Urothelium cell line (cell line): ENCODE measurements at places on chromosomes 13 and 19.
A peak's percentile ranks its signal among the peaks of the same experiment; 100 is the strongest.

GRCh38 chr19:15374796-15375440, 4.7 kb downstream of the AKAP8 start:
- DNase-seq = no peak

DNA sequence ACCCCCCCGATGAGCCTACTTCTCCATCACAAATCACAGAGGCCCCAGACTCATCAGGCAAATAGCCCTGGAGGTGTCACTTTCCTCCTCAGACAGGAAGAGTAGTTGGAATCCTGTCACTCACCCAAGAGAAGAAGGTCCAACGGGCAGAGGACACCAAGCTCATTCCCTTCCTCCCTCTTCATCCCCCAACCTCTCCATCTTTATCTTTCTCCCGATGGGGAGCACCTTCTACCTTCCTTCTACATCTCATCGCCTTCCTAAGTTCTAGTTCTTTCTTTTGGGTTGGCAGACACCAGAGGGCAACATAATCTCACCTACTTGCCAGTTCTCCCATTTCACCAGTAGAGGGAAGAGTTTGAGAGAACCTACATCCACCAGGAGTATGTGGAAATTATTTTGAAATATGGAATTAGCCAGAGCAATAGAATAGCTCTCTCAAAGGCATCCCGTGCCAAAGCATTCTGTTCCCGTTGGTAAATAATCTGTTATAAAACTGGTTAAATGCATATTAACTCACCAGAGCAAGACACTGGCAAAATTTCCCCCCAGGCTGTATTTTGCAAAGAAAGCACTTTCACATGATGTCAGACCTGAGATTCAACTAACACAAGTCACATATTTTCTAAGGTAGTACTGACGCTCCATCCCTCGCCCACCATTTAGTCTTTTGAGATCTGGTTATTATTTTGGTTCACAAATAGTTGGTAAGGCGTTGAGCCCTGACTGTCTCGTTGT, 55.0 kb downstream of the ZIC5 start:
- peak; percentile 63 for DNase-seq

GRCh38 chr13:43229506-43229905, 206.1 kb downstream of the DNAJC15 start:
- no peak for DNase-seq

DNA sequence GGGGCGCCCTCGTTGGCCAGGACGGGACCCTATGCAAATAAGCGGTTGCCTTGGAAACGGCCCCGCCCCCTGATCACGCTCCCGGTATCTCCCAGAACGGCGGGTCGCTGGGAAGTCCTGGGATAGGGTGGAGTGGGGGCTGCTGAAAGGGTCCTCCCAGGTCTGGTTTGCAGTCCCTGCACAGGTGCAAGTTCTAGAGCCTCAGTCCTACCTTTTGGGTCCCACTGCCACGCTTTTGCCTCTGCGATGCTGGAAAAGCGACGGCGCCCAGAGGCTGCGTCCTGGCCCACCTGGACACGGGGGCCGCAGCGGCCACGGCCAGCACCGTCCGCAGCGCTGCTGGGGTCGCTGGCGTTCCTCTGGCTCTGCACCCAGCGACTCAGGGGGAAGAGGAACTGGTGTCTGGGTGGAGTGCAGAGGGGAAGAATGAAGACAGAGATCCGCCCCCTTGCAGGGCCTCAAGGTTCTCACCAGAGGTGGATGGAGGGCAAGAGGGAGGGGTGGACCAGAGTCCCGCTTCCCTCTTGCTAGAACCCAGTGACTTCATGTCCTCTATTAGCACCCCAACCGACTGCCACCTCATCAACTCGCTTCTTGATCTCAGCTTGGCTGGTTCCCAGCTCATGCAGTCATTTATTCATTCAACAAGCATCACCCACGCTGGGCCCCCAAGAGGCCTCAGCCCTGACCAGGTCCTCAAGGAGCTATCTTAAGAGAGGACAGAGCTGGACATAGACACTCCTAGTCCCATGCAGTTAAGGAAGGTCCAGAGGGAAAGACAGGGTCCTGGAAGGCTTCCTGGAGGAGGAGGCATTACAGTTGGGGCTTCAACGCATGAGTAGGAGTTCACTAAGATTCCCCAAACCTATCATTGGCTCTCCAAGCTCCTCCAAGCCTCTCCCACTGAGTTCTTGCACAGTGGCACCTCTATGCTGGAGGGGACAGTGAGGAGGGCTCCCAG, at the start of gene LRRC25:
TSS of gene LRRC25 (minus strand) at position 381 of the 961 bp plus-strand sequence. CDS start 659 bp downstream, outside the sequence.
- no peak for DNase-seq

DNA sequence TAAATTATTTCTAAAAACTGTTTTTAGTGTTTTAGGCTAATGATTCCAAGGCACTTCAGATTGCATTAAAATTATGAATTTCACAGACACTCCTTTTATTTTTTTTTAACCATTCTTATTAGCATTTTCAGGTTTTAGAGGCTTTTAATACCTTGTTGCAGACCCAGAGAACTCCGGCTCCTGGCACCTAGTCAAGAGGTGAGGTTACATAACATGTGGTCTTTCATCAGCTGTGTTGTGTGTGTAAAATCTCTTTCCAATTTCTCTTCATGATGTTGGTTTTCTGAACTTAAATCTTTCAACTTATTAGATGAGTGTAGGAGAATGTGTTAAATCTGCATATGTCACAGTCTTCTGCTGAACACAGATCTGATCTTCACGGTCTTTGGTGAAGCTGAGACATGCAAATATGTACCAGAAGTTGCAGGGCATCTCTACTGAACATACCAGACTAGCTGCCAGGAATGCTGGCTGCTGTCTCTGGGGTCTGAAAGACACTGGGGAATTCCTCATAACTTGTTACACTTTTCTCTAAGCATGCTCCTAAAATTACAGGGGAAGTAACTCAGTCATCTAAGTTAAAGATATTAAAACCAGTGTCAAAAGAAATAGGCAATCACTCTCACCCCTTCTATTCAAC, 1165.3 kb downstream of the EFNB2 start:
- DNase-seq = no peak

GRCh38 chr19:13712767-13713201, 51.5 kb upstream of the MRI1 start:
- no peak for DNase-seq

- DNase-seq = no peak
These were observed 13.9 kb upstream of the KATNAL1 start for GRCh38 chr13:30321256-30321655.

DNA sequence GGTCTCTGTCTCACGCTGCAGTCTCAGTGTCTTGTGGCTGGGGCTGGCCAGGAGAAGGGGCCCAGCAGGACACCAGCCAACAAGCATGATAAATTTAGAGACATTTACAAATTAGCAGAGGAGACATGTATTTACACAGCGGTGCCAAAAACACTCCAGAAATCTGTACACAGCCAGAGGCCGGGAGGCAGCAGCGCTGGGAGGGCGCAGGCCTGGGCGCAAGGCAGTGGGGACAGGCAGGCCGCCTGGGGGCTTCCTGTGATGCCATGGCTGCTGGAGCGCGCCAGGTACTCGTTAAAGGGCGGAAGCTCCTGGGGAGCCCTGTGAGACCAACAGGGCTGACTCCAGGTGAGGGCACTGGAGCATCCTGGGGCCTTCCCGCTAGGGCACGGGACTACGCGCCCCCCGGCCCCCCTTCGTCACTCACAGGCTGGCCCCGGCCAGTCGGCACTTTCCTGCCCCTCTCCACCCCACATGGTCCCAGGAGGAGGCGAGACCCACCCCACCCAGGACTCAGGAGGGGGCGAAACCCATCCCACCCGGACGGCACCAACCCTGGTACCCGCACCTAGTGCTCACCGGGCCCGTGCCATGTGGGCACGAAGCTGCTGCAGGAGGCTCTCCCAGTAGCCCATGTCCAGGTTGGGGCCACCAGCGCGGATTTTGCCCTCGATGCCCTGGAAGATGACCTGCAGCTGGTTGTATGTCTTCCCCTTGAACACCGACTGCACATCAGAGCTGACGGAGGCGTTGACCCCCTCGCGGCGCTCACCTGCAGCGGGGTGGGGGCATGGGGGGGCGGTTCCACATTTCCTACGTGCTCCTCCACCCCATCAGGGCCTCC, 7.4 kb upstream of the TBXA2R start:
- no peak for DNase-seq

DNA sequence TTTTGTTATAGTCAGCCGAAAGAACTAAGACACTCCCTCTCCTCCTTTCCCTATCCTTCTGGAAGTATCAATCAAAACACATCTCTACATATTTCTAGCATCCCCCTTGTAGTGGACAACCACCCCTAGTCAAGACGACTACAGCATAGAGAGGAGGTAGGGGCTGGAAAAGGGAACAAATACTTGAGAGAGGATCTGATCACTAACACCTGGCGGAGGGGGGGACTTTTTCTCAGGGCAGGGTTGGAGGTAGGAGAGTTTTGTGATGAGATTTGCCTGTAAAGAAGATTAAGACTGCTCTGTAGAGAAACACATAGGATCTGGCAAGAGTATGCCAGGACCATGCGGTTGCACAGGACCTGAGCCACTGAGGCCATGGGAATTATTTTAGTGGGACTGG, 208.1 kb downstream of the SHISA2 start:
- DNase-seq = no peak

DNA sequence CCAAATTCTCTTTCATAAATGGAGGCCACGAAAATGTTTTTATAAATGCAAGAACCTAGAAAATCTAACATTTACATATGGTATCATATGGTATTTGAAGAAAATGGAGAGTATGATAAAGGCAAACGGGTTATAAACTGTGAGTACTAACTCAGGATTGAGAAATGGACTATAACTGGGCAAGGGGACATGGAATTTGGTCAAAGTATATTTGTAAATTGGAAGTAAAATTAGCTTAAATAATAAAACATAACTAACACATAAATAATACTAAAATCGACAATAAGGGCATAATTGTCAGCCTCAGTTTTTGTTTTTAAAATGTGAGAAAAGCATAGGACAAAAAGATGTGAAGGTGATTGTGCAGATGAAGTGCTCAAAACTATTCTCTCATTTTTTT, 1516.3 kb upstream of the MIR17HG start:
- DNase-seq = no peak

DNA sequence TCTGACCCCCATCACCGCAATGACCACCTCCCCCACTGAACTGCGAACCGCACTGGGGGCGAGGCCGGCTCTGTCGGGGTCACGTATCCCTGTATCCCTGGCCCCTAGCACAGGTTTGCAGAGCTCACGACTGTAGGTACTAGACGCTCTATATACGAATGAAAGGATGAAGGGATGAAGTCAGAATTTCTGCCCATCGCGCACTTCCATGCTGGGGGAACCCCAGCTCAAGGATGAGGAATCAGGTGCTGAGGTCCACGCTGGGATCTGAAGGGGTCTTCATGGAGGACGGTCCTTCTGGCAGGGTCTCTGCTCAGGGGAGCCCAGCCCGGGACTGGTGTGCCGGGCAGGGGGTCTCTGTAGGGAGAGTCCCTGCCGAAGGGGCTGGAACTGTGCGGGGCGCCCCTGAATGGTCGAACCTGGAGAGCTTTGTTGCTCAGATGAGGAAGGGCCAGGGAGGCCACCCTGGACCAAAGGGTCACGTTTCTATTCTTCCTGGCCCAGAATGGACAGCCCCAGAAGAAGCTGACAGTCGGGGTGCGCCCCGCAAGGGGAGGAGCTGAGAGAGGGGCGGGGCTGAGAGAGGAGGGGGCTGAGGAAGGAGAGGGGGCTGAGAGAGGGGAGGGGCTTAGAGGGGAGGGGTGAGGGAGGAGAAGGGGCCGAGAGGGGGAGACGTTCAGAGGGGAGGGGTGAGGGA, 37.9 kb upstream of the SEMA6B start:
- DNase-seq = peak; percentile 40

- no peak for DNase-seq
These were observed 813.6 kb upstream of the MIR17HG start for GRCh38 chr13:90533866-90534265.

DNA sequence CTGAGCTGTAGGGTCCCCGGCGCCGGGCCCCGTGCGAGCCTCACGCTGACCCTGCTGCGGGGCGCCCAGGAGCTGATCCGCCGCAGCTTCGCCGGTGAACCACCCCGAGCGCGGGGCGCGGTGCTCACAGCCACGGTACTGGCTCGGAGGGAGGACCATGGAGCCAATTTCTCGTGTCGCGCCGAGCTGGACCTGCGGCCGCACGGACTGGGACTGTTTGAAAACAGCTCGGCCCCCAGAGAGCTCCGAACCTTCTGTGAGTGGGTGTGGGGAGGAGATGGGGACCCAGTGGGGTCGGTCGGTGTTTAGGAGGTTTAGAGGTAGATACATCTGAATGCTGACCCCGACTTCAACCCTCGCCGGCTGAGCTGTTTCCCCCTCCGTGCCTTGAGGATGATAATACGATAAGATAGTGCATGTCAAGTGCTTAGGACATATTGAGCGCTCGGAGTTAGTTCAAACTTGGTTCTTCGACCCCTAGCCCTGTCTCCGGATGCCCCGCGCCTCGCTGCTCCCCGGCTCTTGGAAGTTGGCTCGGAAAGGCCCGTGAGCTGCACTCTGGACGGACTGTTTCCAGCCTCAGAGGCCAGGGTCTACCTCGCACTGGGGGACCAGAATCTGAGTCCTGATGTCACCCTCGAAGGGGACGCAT, 1.9 kb downstream of the ICAM5 start:
- DNase-seq = no peak

DNA sequence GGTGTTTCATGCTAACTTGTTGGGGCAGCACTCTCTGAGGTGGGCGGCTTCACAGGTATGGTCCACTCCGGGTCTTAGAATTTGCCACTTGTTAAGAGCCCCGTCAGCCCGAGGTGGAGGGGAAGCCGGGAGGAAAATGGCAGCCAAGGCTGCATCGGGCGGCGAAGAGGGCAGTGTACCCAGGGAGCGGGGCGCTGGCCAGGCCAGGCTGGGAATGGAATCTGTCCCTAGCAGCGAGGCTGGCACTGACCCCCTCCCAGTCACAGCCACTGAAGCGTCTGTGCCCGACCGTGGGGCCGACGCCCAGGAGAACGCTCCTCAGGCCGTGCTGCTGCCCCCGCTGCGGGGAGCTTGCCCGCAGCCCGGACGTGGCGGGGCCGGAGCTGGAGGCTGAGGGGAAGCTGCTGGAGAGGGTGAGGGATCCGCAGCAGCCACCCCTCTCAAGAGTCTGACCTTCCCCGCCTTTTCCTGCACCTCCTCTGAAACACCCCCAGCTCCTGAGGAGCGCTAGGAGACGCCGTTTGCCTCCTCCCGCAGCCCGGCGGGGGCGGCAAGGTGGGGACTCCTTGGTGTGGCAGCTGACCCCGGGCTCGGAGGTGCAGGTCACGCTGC, 313.8 kb upstream of the SPRY2 start:
- DNase-seq = no peak
